ENCODE measurements at places on chromosomes 3 and 15. TPM values are rescaled to one million over a fixed set of nuclear protein-coding genes. Genes with fewer than 3 reads are reported as not detected.

AADACL2 gene
- total RNA-seq, result not detected

BOC gene
- total RNA-seq, result 0.15 TPM

CFAP91 gene
- 0.76 TPM for total RNA-seq

TM4SF1 gene
- total RNA-seq, result 1,177 TPM

NXPE3 gene
- 7.1 TPM for total RNA-seq

PDCD7 gene
- total RNA-seq, result 18.2 TPM

GPR27 gene
- total RNA-seq, result not detected

SEMA3G gene
- 61.1 TPM for total RNA-seq

CRABP1 gene
- total RNA-seq, result not detected

ZNF774 gene
- total RNA-seq, result 0.97 TPM

IMPG2 gene
- 0.61 TPM for total RNA-seq

ADAMTS9 gene
- 38.3 TPM for total RNA-seq

Measured in epithelial cell of umbilical artery (primary cell).